ENCODE measurements at places on chromosomes 13 and 19.

DNA sequence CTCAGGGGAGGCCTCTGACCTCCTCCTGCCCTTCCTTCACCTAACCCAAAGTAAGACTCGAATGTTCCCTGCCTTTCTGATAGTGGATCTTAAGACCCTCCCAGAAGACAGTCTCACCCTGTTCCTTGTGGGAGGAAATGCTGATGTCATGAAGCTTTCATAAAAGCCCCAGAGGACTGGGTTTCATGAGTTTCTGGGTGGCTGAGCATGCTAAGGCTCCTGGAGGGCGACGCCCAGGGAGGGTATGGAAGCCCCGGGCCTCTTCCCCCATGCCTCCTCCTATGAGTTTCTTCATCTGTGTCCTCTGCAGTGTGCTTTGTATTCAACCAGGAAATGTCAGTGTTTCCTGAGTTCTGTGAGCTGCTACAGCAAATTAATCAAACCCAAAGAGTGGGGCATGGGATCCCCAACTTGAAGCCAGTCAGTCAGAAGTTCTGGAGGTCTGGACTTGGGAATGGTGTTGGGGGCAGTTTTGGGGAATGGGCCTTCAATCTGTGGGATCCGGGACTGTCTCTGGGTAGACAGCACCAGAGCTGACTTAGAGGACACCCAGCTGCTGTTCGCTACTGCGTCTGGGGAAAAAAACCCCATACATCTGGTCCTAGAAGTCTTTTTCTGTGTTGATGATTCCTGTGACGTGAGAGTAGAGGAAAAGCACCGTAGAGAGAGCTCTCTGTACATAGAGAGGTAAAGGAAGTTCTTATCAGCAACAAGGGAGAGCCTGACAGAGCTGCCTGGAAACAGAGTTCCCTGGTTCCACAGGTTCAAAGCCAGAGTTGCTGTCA lies 2.0 kb upstream of the LILRB2 start:
- DNase-seq, result no peak

DNA sequence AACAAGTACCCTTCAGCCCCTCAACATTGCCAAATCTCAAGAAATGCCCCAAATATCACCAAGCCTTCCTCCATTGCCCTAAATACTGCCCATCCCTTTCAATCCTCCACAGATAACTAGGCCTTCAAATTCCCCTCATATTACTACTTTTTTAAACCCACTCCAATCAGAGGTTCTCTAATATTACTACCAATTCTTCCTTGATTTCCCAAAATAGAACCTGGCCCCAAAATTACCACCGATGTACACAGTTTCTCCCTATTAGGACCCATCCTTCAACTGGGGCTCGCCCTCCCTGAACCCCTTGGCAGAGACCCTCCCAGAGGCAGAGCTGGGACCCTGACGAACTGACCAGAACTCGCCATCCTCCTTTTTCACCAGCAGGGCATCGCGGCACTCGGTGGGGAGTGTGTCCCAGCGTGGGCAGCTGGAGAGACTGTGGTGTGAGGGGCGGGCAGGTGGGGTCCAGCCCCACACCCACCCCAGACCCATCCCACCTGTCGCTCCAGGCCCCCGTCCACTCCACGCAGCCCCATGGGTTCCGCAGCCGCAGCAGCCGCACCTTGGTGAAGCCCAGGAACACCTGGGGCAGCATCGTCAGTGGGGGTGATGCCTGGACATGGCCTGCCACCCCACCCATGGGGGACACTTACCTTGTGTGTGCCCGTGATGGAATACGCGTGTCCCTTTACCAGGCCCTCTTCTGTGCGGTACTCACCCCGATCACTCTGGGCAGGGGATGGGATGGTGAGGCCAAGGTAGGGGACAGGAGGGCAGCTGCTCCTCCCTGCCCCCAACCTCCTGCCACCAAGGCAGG lies 6.1 kb downstream of the CAPN12 start:
- DNase-seq, result no peak

GRCh38 chr19:49409441-49410029 lies 13.7 kb downstream of the PTH2 start:
- DNase-seq, result peak; percentile 63

DNA sequence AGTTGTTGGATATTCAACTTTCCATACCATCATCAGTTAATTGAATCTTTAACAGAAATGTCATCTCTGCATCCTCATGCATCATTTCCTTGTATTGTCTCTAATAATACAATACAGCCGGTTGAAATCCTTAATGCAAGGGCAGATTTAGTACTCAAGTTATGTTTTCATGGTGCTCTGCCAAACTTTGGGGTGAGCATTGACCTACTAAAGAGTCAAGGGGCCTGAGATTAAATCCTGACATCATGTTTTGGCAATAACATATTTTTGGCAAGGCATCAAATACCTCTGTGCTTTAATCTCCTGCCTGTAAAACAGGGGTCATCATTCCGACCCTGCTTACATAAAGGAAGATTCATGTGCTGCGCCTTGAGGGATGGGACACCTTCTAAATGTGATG lies 42.7 kb upstream of the ABCC4 start:
- no peak for DNase-seq

DNA sequence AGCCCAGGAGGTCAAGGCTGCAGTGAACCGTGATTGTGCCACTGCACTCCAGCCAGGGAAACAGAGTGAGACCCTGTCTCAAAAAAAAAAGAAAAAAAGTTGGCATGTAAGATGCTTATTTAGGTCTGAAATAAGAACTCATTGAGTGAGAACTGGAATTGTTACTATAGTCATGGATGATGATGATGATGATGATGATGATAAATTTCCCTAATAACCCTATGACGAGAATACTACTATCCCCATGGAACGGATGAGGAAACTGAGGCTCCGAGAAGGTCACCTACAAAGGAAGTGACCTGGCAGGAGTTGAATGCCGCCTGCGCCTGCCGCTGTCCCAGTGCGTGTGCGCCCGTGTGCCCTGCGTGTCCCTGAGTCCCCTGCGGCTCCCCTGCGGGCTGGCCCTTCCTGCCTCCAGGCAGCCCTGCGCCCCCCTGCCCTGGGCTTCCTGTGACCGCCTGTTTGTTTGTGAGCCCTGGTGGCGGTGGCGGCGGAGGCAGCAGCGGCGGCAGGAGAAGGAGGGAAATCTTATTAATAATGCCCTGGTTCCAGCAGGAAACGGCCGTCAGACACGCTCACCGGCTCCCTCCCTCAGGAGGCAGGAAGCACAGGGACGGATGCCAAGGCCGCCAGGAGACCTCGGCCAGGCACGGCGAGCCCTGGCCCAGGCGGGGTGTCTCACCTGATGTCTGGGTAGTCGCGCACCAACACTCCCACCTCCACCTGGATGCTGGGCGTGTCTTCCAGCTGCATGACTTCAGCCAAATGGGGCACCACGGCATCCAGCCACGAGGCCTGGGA lies 29.6 kb downstream of the EXOC3L2 start:
- DNase-seq, result no peak

- no peak for DNase-seq
Observed at GRCh38 chr13:22112956-22113745, 442.3 kb downstream of the FGF9 start.

GRCh38 chr13:113488283-113488682 lies 2.2 kb downstream of the DCUN1D2 start:
- DNase-seq, result no peak

GRCh38 chr19:642767-643727 lies 3.4 kb downstream of the FGF22 start:
- no peak for DNase-seq

GRCh38 chr13:85724546-85725432 lies 74.4 kb downstream of the SLITRK6 start:
- DNase-seq, result no peak

DNA sequence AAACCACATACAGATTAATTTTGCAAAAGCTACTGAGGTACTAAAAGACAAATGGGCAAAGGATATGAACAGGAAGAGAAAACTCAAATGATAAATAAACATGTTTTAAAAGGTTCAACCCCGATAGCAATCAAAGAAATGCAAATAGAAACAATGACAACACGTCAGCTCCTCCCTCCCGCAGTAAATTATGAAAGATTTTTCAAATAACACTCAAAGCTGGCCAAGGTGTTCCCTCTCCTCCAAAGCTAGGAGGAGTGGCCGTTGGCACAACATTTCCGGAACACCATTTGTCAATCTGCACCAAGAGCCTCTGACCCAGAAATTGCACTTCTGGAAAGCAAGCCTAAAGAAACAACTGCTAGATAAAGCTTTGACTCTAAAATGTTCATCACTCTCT lies 28.3 kb downstream of the INSR start:
- no peak for DNase-seq

- DNase-seq, result peak; percentile 5
Observed at GRCh38 chr13:54162069-54162468, 1133.5 kb downstream of the OLFM4 start.

- peak; percentile 85 for DNase-seq
Observed at GRCh38 chr13:22114630-22115311, 443.9 kb downstream of the FGF9 start.
